T-helper 22 cell (primary cell): ENCODE measurements at places on chromosomes 2 and 18.

- DNase-seq: no peak
Observed at GRCh38 chr2:240143276-240143675, 2.8 kb upstream of the OTOS start.

GRCh38 chr18:36905571-36905970, 76.6 kb downstream of the KIAA1328 start:
- DNase-seq: no peak

DNA sequence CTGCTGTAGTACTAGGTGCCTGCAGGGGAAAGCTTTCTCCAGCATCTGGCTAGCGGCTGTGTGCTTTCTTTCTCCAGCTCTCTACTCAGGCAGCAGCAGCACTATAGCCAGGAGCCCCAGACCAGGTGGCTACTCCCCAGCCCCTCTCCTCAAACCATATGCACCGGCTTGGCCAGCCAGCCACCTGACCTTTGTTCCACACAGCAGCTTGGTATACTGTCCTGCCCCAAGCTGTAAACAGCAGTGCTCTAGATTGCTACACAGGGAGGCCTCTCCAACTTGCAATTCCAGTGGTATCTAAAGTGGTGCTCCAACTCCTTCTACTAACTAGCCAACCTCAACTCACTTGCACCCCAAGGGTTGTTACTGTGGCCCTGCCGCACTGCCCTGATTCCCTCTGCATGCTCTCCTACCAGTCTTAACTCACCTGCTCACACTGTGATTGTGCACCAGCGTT, 19.6 kb downstream of the LDAH start:
- DNase-seq: no peak

- no peak for DNase-seq
Observed at GRCh38 chr2:64226611-64227010, 82.4 kb upstream of the PELI1 start.
